CD4-positive, alpha-beta T cell treated with Interferon alpha-2 for 1 hour (primary cell): ENCODE measurements at places on chromosomes 5 and 9.

GRCh38 chr5:171525085-171525484, 105.6 kb downstream of the FGF18 start:
- no peak for DNase-seq

DNA sequence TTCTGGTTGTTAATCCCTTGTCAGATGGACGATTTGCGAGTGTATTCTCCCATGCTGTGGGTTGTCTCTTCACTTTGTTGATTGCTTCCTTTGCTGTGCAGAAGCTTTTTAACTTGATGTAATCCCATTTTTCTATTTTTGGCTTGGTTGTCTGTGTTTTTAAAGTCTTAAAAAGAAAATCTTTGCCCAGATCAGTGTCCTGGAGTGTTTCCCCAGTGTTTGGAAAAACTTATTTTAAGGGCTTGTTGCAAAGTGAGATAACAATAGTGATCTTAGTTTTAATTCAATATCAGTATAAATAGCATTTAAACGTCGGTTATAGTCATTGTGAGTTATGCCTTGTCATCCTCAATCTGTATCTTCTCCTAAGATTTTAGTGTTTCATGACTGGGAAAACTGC, 329.5 kb downstream of the CCDC171 start:
- DNase-seq = no peak

DNA sequence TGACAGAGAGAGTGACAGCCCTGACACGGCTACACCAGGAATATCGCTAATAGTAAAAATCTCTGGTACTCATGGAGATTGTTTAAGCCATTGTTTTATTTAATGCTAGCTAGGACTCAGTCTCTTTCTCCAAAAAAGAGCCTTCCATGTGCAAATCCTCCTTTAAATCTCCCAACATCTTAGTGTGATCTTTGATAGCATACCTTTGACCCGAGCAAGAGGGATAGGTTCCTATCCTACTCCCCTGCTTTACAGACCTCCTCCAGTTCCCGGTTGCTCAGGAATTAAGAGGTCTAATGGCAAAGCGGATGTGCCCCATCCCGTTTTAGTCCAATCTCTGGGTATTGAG, 663 bp upstream of the FRMD3 start:
- DNase-seq = no peak

DNA sequence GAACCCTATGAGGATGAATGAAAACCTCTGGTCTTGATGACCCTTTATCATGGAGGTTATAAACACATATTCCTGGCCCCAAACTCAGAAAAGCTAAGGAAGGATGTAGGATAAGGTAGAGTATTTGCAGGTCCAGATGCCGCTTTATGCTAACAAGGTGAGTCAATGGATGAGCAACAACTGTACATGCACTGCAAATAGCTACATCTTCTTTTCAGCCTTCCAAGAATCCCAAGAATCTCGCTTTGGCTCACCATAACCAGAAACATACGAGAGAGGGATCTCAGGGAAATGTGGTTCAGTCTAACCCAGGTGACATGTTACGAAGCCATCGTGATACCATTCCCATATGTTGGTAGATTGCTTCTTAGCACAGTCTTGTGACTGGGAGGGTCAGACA, 152.3 kb upstream of the ANKH start:
- DNase-seq = no peak

- DNase-seq = no peak
Observed at GRCh38 chr9:104074876-104075275, 19.2 kb upstream of the SMC2 start.

- DNase-seq = peak; percentile 57
Observed at GRCh38 chr9:69180670-69181069, 6.6 kb downstream of the TJP2 start.

- DNase-seq = no peak
Observed at GRCh38 chr9:38641985-38642864, 21.8 kb upstream of the ANKRD18A start.

GRCh38 chr9:5122116-5122515, 63.3 kb downstream of the INSL6 start:
- DNase-seq = no peak

- DNase-seq = no peak
Observed at GRCh38 chr9:134625361-134626068, 16.1 kb upstream of the COL5A1 start.

- DNase-seq = peak; percentile 60
Observed at GRCh38 chr5:172769616-172770373, 1.2 kb downstream of the DUSP1 start.

- no peak for DNase-seq
Observed at GRCh38 chr9:79667817-79668436, 96.2 kb downstream of the TLE4 start.

DNA sequence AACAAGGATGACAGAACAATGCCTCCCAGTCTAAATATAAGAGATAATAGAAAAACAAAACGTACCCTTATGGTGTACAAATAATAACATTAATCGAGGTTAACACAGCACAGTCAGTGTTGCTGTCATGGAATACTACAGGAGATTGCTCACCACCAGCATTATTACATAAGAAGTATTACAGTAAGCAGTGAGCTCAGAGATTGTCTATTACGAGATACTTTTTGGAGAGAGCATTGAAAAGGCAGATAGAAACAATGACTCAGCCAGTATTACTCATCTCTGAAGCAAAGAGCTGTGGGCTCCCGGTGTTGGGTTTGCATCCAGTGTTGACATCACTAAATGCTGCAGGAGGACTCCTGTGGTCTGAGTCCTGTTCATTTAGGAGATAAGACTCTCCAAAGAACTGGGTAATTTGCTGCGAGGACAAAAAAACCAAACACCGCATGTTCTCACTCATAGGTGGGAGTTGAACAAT, 191.9 kb upstream of the SEMA6A start:
- no peak for DNase-seq

DNA sequence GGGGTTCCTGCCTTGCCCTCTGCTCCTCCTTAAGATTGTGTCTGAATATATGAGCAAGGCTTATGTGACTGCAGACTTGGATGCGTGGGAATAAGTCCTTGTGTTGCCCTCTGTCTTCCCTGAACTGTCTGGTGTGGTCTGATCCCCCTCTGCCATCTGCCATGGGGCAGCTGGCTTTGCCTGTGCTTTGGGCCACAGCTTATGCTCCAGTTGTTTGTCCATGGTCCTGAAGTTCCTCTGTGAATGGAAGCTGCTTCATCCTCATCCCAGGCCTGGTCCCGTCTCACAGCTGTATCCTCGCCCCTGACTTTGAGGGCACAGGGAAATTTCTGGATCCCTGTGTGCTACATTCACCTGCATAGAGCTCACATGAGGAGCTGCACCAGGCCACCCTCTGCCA, 14.7 kb downstream of the IL31RA start:
- DNase-seq = no peak

- DNase-seq = no peak
Observed at GRCh38 chr5:54275361-54275760, 35.0 kb downstream of the ARL15 start.

DNA sequence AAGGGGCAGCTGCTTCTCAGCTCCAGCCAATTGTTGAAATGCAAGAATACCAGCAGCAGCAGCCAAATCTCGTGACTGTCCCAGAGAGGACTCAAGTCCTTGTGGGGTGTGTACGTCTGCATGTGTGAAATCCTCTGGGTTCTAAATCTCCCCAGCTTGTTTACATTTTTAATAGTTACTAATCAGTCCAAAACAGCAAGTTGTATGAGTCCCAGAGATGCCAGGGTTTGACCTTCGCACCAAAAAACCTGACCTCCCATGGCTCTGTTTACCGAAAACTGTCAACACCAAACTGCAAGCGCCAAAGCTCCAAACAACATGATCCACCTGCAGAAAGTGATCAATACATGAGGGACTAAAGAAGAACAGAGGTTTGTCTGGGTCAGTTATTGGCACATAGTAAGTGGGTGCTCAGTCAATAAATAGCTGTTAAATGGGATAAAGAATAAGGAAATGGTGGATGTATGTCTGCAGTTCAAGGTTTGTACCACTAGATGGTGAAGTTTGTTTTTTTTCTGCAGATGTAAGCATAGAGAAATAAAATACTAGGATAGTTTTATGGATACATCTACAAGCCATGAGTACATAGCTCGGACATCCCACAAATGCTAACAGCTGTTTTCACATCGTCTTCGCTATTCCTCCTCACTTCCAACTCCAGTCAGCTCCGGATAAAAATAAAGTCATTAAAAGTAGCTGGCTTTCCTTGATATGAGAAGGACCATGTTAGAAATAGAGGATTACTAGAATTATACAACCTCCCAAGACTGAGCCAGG, 85.3 kb upstream of the ADRB2 start:
- DNase-seq = no peak

DNA sequence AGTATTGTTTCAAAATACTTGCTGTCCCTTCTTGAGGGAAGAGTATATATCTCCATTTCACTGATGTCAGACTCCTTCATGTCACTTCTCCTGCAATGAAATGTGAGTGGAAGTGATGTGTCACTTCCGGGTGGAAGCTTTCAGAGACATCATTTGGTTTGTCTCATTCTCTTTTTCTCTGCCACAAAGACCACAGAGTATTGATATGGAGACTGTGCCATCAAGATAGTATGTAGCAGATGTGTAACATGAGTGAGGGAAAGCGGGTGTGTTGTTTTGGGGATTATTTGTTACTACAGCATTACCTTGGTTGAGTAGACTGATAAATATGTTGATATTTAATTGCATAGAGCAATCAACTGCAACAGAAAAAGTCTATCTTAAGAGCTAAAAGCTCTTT, 169.8 kb downstream of the FBXL7 start:
- no peak for DNase-seq

DNA sequence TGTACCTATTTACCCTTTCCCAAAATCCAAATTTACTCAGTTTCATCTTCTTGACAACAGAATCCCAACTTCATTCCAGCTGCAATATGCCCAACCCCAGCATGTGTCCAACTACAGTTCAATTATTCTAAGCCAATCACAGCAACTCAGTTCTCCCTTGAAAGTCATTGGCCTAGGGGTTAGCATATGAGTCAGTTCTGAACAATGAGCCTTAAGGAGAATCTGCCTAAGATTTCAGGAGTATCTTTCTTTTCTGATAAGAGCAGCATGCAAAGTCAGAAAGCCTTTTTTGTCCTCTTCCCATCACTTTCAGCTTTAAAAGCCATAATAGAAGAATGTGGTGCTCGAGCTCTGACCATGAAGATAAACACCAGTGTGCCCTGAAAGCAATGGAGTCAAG, 44.4 kb upstream of the RASGRF2 start:
- DNase-seq = no peak

GRCh38 chr9:134992755-134993124, 75.0 kb upstream of the FCN1 start:
- no peak for DNase-seq

DNA sequence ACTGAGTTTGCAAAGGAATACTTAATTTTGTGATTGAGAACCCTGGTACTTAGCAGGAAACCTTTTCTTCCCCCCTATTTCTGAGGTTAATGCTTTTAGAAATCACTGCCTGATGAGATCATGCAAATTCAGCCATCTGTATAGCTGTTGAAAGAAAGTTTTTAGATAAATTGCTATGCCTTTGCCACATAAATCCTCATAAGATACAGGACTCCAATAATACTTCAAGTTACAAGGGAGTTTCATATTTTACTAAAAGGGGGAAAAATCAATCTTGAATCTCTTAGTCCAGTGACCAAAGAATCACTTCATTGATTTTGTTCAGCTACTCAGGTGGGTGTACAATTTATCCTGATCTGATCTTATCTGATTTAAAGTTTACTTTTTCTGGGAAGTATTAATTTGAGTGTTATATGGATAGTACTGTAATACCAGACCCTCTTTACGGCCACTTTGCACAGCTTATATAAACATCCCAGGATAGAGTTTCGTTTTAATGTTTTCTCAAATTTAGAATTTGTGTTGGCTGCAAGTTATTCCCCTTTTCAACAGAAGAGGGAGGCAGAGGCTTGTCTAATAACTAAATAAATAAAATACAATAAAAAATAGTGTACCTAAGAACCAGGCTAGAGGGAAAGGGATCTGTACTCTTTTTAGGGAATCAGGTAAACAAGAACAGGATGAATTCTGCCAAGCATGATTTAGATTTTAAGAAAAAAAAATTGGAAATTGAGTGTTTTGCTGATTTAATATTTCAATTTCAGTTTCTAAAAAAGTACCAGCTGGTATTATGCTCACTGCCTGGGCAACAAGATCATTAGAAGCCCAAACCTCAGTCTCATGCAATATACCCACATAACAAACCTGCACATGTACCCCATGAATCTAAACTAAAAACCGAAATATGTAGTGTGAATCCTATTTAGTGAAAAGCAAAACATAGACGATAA, 69.1 kb downstream of the PSAT1 start:
- no peak for DNase-seq

GRCh38 chr5:40478766-40479165, 200.9 kb upstream of the PTGER4 start:
- DNase-seq = no peak

DNA sequence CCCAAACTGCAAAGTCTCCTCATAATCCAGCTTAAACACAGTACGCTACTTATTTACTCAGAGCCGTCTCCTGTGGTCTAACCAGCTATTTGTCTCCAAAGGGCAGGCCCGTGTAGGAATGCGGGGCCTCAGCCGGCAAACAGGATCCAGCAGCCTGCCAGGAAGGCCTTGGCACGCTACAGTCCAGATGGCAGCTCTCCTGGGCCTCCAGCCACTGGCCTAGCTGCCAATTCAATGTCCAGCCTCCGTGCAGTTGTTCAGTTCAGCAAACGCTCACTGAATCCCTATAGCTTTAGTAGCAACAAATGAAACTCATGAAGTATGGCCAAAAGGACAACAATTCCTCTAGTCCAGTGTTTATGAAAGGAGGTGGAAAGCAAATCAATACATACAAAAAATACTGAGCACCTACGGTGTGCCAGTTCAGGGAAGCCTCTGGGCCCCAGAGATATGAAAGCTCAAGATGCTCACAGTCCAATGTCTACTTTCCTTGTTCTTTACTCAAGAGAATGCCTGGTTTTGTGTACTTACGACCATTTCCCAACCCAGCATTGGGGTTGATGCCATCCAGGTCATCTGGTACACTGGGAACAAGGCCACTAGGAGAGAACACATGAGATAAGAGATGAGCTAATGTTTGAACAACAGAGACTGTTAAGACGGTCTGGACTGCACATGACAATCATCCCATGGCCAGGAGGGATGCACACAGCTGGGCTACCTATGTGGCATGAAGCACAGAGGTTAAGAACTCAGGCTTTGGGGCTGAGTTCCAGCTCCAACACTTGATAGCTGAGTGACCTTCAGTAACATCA, 8.3 kb downstream of the CDK5RAP2 start:
- DNase-seq = no peak
